Stimulated activated effector memory CD8-positive, alpha-beta T cell treated with anti-CD3 and anti-CD28 coated beads, Interleukin-12 subunit alpha, Interleukin-12 subunit beta, amount 100 ng/mL, for 72 hours (primary cell): ENCODE measurements at places on chromosomes 5 and 9.

DNA sequence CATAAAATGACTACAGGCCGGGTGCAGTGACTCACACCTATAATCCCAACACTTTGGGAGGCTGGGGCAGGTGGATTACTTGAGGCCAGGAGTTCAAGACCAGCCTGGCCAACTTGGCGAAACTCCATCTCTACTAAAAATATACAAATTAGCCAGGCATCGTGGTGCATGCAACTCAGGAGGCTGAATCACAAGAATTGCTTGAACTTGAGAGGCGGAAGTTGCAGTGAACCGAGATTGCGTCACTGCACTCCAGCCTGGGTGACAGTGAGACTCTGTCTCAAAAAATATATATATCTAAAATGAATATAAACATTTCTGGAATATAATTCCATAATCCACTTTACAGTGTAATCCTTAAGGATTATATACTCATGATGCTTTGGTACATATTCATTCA is 66.5 kb downstream of the TEX10 start:
- no peak for DNase-seq

DNA sequence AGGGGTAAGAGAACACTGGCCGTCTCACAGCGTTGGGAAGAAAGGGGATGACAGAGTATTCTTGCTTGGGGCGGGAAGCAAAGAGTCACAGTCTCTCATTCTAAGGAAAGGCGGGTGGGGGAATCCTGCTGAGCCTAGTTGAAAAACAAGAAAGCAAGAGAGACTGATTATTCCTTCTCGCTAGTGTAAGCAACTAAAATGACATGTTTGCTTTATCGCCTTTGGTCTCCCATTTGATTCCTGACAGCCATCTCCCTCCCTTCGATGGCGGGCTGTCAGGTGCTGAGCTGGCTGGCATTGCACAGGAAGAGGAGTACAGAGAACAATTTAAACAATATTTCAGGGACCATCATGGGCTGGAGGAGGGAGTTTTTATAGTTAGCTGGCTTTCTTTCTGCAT is 331.3 kb downstream of the ASTN2 start:
- no peak for DNase-seq

- DNase-seq = no peak
Observed at GRCh38 chr5:166370928-166371690, 1920.3 kb upstream of the WWC1 start.

DNA sequence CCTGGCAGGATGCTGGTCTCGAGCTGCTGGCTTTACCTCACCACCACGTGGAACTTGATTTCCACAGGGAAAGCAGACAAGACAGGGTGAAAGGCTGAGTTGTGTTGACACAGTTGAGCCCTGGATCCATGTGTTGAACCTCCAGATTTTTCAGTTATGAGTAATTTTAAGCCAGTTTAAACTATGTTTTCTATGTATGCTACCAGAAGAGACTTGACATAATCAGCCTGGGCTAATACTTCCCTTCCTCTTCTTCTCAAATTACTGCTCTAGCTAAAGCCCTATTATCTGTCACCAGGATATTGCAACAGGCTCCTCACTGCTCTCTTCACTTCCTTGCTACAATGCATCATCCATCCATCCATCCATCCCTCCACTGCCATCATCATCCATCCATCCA is 12.0 kb upstream of the PHYKPL start:
- no peak for DNase-seq

GRCh38 chr5:142189813-142190212 is 81.2 kb downstream of the NDFIP1 start:
- DNase-seq = no peak

- DNase-seq = no peak
Observed at GRCh38 chr5:23606927-23607326, 99.5 kb downstream of the PRDM9 start.
